Fibroblast of the aortic adventitia (primary cell): ENCODE measurements at places on chromosomes 12 and 14. TPM values are rescaled to one million over a fixed set of nuclear protein-coding genes. Genes with fewer than 3 reads are reported as not detected.

SLCO1B1 gene
- not detected in 2 replicates for total RNA-seq

CRY1 gene
- 16.1 and 19.2 TPM in 2 replicates for total RNA-seq

CCDC38 gene
- not detected in 2 replicates for total RNA-seq

EXOC3L4 gene
- 0.41 TPM in 1 of 2 replicates, not detected in the other for total RNA-seq

DNA sequence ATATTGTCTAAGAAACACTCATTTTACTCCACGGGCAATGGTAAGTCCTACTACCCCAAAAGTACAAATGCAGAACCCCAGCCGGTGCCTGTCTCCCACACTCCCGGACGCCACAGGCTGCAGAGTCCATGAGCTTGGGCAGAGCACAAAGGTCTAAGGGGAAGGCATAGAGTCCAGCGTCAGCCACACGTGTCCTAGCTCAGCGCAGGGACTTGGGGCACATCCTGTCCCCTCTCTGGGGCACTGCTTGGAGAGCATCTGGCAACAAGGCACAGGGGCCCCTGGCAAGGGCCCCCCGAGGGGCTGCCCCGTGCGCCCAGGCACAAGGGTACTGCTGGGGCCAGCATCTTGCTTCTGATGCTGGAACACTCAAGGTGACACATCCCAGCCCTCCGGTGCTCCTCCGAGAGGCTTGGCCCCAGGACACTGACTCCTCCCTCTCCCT is 58.4 kb downstream of the BCL11B start:
- DNase-seq: no peak

DNA sequence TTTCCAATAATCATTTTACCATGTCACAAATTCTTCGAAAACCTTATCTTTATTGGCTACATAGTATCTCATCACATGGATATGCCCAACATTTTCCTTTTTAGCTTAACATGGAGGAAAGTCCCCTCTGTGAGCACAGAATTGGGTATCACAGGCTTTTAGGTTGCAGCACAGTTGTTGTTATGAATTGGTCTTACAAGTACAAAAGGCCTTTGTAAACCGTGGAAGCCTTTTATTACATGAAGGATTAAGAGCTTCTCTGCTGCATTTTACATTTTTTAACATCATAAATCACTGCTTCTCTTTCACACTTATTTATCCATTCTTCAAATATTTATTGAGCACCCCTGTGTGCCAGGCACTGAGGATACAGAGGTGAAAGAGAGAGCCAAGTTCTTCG is 26.2 kb downstream of the UBE3B start:
- DNase-seq: no peak

GRCh38 chr12:8709124-8709830 is 11.5 kb downstream of the RIMKLB start:
- peak; percentile 27 for DNase-seq

- DNase-seq: no peak
Observed at GRCh38 chr12:129544716-129545115, 359.1 kb downstream of the TMEM132D start.

DNA sequence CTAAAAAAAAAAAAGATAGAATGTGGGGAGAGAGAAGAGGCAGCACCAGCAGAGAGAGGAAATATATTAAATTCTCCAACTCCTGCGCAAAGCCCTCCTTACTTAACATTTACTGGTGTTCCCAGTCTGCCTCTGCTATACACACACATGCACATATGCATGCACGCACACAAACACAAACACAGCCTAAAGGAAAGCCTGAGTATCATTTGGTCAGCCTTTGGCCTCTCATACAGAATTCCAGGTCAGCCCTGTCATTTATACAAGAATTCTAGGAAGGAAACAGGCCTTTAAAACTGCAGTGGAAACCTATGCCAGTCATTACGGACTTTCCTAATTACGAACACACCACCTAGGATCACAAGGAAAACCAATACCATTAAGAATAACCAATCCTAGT is 269.4 kb downstream of the ITPR2 start:
- DNase-seq: no peak

GRCh38 chr14:55348766-55349453 is 62.7 kb downstream of the ATG14 start:
- no peak for DNase-seq
